Left kidney (tissue), 8 donors: ENCODE measurements at places on chromosomes 11 and 22. TPM values are rescaled to one million over a fixed set of nuclear protein-coding genes. Genes with fewer than 3 reads are reported as not detected.

DNA sequence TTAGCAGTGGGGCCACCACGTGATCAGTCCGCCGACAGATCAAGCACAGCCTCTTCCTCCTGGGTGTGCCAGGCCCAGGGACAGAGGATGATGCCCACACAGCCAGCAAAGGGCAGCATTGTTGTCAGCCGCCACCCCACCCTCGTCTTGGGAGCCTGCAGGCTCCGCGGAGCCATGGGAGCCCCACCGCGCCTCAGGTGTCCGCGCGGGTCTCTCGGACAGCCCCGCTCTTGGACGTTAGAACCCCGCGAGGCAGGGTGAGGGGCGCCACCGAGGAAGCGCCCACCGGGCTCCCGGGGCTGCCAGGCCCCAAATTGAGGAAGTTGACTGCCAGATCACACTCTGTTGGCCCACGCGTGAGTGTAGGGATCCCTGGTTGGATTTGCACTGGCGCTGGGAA, 83.9 kb upstream of the MS4A8 start:
- DNase-seq, result no peak

DNA sequence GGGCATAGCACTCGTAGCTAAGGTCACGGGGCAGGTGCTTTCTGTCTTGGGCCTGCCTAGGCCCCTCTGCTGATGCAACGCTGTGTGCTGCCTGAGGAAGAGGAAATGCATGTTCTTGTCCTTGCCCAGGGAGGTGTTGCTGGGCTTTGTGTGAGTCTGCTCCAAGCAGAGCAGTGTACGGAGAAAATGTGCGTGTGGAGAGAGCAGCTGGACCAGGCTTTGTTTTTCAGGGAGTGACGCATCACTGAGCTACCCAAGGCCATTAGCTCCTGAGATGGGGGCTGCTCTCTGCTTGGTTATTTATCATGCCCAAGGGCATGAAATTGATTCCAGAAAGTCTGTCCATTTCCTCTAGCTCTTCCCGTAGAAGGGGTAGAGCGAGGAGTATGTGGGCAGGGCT, 82.9 kb upstream of the THY1 start:
- DNase-seq, result no peak

GRCh38 chr22:17087498-17088131, 2.8 kb downstream of the IL17RA start:
- no peak for DNase-seq

DNA sequence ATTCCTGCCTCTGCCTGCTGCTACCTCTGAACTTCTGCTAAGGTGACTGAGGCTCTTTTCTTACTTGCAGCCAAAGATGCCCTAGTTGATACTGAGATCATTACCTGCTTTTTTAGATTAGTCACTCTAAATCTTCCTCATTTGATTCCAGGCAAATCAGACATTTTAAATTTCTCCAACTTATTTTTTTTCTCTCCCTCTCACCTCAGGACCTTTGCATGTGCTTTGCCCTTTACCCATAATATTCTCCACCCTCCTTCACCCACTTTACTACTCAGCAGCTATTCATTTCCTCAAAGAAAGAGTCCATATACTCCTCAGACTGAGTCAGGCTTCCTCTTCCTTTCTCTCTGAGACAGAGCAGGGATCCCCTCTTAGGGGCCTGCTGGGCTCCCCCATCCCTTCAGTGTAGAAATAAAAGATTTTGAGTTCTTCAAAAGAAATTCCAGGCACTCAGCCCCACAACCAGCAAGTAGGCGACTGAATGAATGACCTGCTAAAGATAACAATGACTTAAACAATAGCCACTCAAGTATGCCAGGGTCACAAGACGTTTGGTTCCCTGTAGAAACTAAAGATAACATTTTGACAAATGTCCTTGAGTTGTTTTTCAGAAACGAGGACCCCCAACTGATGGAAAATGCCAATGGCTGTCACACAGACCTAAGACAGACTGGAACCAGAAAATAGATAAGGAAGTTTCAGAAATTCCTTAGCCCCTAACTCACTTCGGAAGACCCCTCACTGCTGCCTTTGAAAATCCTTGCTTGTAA, 104.2 kb downstream of the MTNR1B start:
- no peak for DNase-seq

GRCh38 chr22:47199261-47199978, 437.0 kb downstream of the TBC1D22A start:
- no peak for DNase-seq

Gene RAPSN
- polyA plus RNA-seq, result not detected
